ENCODE measurements at places on chromosomes 2 and 18. TPM values are rescaled to one million over a fixed set of nuclear protein-coding genes. Genes with fewer than 3 reads are reported as not detected.

DNA sequence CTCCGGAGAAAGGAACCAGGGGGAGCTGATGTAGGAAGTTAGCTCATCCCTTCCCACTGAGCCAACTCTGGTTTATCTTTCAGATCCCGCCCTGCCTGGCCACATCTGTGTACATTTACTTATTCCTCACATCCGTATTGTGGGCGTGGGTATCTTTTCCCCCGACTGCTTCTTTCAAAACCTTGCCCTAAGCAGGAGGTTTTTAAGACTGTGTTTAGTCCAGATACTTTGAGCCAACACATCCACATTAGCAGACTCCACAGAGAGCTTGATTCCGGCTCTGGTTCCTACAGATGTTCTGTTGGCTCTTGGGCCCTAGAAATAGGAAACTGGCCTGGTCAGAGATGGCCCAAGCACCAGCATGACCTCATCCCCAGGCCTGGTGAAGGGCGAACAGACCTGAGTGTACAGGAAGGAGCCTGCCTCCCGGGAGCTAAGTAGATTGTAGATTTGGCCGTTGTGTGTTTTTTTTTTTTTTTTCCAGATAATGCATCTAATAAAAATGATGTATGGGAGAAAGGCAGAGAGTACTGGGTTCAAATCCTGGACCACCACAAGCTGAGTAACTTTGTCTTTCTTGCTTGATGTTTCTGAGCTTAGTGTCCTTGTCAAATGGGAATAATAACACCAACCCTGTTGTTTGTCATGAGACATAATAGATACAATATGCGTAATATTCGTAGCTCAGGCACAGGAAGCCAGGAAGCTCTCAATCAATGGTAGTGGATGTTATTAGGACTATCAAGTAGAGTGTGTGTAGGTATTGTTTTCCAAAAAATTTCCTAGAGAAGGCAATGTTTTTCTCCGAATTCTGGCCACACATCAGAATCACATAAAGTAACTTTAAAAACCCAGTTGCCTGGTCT, 92.3 kb downstream of the PRKCE start:
- H3K4me3 ChIP-seq = no peak overlapping the region
- H3K36me3 ChIP-seq = no peaks in the 10 kb centered on the region
- no peaks in the 10 kb centered on the region for H3K4me1 ChIP-seq
- no peak overlapping the region for H3K27ac ChIP-seq

The NT5DC4 gene
- not detected for polyA plus RNA-seq

GRCh38 chr18:11369556-11369955, 220.2 kb upstream of the PIEZO2 start:
- no peak overlapping the region for H3K27ac ChIP-seq
- no peaks in the 10 kb centered on the region for H3K36me3 ChIP-seq
- no peaks in the 10 kb centered on the region for H3K27me3 ChIP-seq
- H3K4me1 ChIP-seq = no peaks in the 10 kb centered on the region
- no peak overlapping the region for H3K4me3 ChIP-seq
- no peak for DNase-seq

DNA sequence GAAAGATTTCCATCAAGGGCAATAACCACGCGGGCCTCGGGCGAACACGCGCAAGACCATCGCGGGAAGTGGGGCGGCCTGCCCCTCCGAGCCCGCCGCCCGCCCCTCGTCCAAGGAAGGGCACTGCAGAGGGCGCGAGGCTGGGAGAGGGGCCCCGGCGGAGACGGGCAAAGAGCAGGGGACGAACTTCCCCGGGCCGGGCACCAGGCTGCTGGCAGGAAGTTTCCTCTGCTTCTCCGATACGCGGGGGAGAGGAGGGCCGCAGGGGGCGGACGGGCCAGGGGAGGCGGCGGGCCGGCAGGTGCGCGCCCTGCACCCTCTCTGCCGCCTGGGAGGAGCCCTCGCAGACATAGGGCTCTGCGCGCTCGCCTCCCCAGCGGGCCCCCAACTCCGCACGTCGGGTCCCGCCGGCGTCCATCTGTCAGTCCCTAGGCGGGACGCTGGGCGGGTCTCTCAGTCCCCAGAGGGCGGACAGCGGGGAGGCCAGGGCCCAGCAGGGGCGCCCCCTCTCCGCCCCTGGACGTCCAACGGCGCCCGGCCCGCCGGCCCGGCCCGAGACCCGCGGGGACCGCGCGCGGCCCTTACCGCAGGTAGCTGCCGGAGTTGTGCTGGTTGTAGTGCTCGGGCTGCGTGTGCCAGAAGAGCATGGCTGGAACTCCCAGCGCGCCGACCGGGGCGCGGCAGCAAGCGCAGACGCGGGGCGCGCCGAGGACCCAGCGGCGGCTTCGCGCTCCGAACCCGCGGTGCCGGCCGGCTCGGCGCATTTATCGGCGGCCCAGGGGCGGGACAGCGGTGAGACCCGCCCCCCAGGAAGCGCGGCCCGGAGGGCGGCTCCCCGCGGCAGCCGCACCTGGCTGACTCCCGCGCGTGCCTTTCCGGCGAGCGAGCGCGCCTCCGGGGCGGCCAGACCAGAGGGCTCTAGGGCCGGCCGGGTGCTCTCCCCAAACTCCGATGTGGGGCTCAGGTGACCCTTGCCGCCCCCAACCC, at the start of gene TFCP2L1:
Gene TFCP2L1, minus strand, starts transcription at position 740 of the 987 bp plus-strand sequence. Its CDS starts 93 bp downstream, at position 647.
- peaks cover 7% of the 10 kb centered on the region for H3K4me1 ChIP-seq
- H3K36me3 ChIP-seq = no peaks in the 10 kb centered on the region

DNA sequence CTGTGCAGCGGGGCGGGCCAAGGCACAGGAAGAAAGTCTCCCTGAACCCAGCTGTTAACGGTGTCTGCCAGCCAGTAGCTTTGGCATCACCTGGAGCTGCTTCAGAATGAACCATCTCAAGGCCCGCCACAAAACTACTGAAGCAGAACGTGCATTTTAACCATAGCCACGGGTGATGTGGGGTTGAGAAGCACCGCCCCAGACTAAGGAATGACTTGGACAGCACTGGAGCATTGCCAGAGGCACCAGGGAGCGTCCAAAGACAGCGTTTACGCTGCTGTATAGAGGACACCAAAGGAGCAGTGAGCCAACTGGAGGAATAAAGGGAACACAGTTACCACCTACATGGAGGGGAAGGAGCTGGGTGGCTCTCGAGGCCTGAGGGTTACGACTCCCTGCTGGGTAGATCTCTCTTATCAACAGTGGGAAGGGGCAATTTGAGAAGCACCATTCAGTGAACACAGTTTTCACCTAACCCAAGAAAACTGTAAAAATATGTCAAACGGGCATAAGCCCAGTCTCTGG, 28.4 kb upstream of the LONRF2 start:
- H3K27me3 ChIP-seq = peaks cover 5% of the 10 kb centered on the region
- H3K4me1 ChIP-seq = no peaks in the 10 kb centered on the region
- no peaks in the 10 kb centered on the region for H3K36me3 ChIP-seq
- no peak overlapping the region for H3K4me3 ChIP-seq
- no peak for DNase-seq

The LINC00305 gene
- not detected for polyA plus RNA-seq

DNA sequence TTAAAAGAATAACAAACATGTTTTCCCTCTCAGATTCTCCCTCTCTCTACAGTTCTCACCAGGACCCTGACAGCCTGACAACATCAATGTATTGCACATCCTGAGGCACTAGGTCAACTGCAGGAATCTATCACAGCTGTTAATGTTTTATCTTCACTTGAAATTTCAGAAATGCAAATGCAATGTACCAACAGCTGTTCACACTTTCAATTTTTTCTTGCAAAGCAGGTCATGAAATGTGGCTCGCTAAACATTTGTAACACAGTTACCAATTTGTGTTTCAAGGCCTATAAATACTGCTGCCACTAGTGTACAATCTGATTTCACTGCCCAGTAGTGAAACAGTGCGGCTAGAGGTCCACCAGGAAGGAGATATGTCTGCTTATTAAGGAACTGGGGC, 147.8 kb downstream of the EXOC6B start:
- no peak overlapping the region for H3K4me3 ChIP-seq
- H3K4me1 ChIP-seq = no peaks in the 10 kb centered on the region
- no peak overlapping the region for H3K27ac ChIP-seq
- H3K27me3 ChIP-seq = no peaks in the 10 kb centered on the region
- no peak for DNase-seq
- no peaks in the 10 kb centered on the region for H3K36me3 ChIP-seq

DNA sequence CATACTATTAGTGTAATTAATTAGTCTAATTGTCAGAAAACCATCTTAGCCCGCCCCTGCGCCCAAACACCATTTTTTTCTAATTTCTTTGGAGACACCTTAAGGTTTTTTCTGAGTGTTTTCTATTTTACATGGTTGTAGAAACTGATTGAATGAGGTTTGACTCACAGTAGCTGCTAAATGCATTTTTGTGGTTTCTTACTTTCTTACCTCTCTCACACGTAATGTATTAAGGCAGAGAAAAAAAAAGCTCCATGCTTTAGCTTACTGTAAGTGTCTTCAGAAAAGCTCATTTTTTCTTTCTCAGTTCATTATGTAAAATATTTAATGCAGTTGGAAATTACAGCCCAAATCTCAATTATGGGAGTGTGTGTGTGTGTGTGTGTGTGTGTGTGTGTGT, 548.5 kb upstream of the LRRTM4 start:
- H3K27me3 ChIP-seq = no peaks in the 10 kb centered on the region
- H3K4me1 ChIP-seq = no peaks in the 10 kb centered on the region
- no peaks in the 10 kb centered on the region for H3K36me3 ChIP-seq
- no peak for DNase-seq
- no peak overlapping the region for H3K27ac ChIP-seq

GRCh38 chr2:73067043-73067442, 4.5 kb downstream of the SFXN5 start:
- H3K4me1 ChIP-seq = peaks cover 19% of the 10 kb centered on the region
- H3K27me3 ChIP-seq = no peaks in the 10 kb centered on the region
- DNase-seq = no peak
- H3K4me3 ChIP-seq = no peak overlapping the region

GRCh38 chr2:41448221-41448620, 599.6 kb upstream of the PKDCC start:
- H3K4me3 ChIP-seq = no peak overlapping the region
- no peaks in the 10 kb centered on the region for H3K27me3 ChIP-seq
- H3K4me1 ChIP-seq = no peaks in the 10 kb centered on the region
- no peak overlapping the region for H3K27ac ChIP-seq
- H3K36me3 ChIP-seq = no peaks in the 10 kb centered on the region

GRCh38 chr2:149451417-149452165, 121.2 kb downstream of the LYPD6 start:
- no peaks in the 10 kb centered on the region for H3K36me3 ChIP-seq
- no peak overlapping the region for H3K4me3 ChIP-seq

DNA sequence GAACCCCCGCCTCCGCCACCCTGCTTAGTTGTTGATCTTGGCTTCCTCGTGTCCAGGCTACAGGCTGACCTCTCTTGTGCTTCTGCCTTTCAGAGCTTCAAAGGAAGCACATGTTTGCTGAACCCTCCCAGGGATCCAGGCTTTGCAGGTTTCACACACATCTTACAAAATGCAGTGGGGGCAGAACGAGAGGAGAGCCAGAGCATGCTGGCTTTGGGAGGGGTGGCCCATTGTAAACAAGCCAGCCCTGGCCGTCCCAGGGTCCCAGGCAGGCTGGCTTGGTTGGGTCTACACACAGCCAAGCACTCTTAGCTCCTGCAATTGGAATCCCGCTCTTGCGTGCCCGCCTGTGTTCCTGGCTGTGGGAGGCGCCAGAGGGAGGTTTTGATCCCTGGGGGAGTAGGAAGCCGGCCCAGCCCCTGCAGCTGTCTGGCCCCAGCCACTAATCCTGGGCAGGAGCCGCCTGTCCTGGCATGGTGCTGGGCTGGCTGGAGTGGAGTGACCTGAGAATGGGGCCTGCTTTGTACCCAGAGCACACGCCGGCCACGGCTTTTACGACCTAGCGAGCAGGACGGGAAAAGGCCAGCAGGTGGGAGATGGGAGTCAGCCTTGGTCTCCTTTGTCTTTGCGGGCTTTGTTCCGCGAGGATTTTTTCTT, 53.9 kb downstream of the SH3BP4 start:
- H3K4me1 ChIP-seq = no peaks in the 10 kb centered on the region
- DNase-seq = no peak

- H3K27ac ChIP-seq = no peak overlapping the region
- no peak for DNase-seq
- H3K4me1 ChIP-seq = no peaks in the 10 kb centered on the region
- no peaks in the 10 kb centered on the region for H3K27me3 ChIP-seq
- H3K4me3 ChIP-seq = no peak overlapping the region
- no peaks in the 10 kb centered on the region for H3K36me3 ChIP-seq
These were observed 100.3 kb upstream of the TMEM200C start for GRCh38 chr18:5995626-5996025.

DNA sequence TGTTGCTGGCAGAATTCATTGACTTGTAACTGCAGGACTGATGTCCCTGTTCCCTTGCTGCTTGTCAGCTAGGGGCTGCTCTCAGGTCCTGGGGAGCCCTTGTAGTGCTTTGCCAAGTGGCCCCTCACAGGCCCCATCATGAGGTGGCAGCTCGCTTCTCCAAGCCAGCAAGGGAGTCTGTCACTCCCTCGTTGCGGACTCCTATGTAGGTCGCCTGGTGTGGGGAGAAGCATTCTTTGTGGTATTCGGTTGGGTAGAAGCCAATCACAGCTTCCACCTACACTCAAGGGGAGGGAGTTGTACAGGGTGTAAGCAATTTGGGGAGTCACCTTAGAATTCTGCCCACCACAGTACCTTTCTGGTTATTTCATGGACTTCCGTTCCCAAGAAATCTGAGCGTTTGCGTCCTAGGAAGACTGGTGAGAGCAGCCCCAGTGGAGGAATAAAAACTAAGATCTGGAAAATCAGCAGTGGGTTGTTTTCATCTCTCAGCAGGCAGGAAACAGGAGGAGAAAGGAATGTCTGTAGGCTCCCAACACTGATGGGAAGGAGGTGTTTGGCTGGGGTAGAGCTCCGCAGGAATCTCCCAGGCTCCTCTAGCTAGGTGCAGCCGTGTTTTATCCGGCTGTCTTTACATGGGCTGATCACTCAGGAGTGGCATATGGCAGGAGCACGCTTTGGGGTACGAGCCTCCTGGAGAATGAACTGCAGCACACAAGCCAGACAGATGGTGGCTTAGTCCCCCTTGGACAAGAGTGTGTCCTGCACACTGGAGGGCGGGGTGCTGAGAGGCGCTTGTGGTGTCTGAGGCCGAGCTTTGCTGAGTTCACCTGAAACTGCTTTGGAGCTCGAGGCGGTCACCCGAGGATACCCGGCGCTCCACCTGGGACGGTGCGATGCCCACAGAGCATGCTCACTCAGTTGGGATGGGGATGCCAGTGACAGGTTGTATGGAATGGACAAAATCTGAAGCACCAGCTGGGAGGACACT, 58.3 kb downstream of the LDLRAD4 start:
- peaks cover 90% of the 10 kb centered on the region for H3K4me1 ChIP-seq
- DNase-seq = peak; percentile 12
- no peaks in the 10 kb centered on the region for H3K36me3 ChIP-seq
- no peaks in the 10 kb centered on the region for H3K27me3 ChIP-seq

The MEIS1 gene
- polyA plus RNA-seq = not detected
